ENCODE measurements at places on chromosomes 3 and 15. TPM values are rescaled to one million over a fixed set of nuclear protein-coding genes. Genes with fewer than 3 reads are reported as not detected.

OR5K2 gene
- not detected for total RNA-seq

RTP3 gene
- not detected for total RNA-seq

GOLGA8G gene
- not detected for total RNA-seq

EPHA3 gene
- total RNA-seq, result not detected

SEMA7A gene
- 71.2 TPM for total RNA-seq

GADL1 gene
- total RNA-seq, result not detected

LDHAL6B gene
- total RNA-seq, result not detected

THUMPD3 gene
- total RNA-seq, result 58.5 TPM

ADCY5 gene
- 0.16 TPM for total RNA-seq

All from CD8-positive, alpha-beta memory T cell (primary cell).